ENCODE measurements at places on chromosomes 7 and 10.

DNA sequence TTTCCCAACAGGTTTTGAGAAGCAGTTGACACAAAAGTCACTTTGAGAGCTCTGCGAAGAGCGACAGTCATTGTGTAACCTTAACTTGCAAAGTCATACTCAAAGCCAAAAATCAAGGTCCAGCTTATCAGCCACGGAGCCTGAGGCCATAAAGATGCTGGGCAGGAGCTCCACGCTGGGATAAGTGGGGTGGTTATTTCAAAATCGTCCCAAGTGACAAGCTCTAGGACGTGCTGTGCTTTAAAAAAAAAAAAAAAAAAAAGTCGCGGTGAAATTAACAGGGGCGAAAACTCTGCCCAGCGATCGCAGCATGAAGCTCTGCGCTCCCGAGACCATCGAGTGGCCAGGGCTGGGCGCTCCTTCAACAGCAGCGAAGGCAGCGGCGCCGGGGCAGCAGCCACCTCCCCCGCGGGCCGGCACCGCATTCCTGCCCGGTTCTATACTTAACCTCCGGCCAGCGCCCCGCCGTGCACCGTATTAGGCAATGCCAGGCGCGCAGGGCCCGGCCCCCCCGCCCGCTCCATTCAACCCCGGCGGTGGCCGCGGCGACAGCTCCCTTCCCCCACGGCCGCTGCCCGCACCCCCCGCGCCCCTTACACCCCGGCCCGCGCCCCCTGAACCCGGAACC lies 657 bp downstream of the HACD1 start:
- no peaks in the 10 kb centered on the region for H3K36me3 ChIP-seq
- H3K27me3 ChIP-seq: no peaks in the 10 kb centered on the region
- peak overlapping the region; percentile 59 for H3K4me3 ChIP-seq
- DNase-seq: peak; percentile 90
- peak overlapping the region; percentile 96 for H3K27ac ChIP-seq

GRCh38 chr10:61899069-61899531 lies 2.4 kb upstream of the ARID5B start:
- H3K27ac ChIP-seq: no peak overlapping the region
- H3K27me3 ChIP-seq: peaks cover 2% of the 10 kb centered on the region
- DNase-seq: no peak
- H3K4me3 ChIP-seq: no peak overlapping the region
- peaks cover 5% of the 10 kb centered on the region for H3K4me1 ChIP-seq

- no peaks in the 10 kb centered on the region for H3K36me3 ChIP-seq
- no peak overlapping the region for H3K4me3 ChIP-seq
- H3K27ac ChIP-seq: no peak overlapping the region
- no peaks in the 10 kb centered on the region for H3K27me3 ChIP-seq
These were observed 544.1 kb downstream of the HTR7 start for GRCh38 chr10:90313576-90314325.

DNA sequence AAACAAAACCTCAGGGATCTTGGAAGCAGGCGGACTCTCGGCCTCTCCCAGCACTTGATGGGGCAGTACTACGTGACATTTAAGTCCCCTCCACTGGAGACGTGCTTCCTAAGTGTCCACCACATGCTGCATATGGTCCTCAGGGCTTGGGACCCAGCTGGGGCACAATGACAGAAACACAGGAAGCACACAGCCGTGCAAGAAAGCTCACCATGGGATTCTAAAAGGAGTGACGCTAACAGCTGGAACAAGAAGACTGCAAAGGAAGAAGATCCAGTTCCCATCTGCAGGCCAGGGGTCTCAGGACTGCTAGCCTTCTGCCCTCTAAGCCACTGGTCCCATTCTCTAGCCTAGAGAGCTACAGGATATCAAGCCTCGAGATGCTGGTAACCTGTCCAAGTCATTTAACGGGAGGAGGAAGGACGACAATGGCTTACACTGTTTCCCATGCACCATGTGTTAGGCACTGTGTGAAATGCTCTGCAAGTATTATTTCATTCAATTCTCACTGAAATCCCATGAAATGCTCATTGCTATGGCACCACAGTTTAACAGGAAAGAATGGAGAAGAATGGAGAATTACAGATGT lies 61.1 kb downstream of the KCNMA1 start:
- H3K36me3 ChIP-seq: no peaks in the 10 kb centered on the region
- no peaks in the 10 kb centered on the region for H3K4me1 ChIP-seq
- no peak overlapping the region for H3K4me3 ChIP-seq

DNA sequence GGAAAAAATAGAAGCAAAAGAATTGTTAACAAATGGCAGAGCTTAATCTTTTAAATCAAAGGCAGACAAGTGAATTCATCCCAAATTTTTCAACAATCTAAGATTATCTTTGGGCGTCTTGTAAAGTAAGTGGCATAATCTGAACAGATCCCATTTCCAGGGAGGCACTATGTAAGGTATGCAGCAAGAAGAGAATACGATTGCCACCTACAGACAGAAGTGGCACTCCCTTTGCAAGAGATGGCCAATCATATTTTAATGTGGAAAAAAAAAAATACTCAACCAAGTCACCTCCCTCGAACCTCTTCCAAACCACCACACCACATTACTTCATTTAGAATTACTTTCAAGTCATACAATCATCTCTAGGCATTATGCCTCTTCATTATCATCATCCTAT lies 4.0 kb downstream of the GFRA1 start:
- no peaks in the 10 kb centered on the region for H3K36me3 ChIP-seq
- H3K27me3 ChIP-seq: peaks cover 19% of the 10 kb centered on the region
- H3K4me1 ChIP-seq: no peaks in the 10 kb centered on the region
- no peak overlapping the region for H3K4me3 ChIP-seq
- H3K27ac ChIP-seq: no peak overlapping the region
- no peak for DNase-seq

DNA sequence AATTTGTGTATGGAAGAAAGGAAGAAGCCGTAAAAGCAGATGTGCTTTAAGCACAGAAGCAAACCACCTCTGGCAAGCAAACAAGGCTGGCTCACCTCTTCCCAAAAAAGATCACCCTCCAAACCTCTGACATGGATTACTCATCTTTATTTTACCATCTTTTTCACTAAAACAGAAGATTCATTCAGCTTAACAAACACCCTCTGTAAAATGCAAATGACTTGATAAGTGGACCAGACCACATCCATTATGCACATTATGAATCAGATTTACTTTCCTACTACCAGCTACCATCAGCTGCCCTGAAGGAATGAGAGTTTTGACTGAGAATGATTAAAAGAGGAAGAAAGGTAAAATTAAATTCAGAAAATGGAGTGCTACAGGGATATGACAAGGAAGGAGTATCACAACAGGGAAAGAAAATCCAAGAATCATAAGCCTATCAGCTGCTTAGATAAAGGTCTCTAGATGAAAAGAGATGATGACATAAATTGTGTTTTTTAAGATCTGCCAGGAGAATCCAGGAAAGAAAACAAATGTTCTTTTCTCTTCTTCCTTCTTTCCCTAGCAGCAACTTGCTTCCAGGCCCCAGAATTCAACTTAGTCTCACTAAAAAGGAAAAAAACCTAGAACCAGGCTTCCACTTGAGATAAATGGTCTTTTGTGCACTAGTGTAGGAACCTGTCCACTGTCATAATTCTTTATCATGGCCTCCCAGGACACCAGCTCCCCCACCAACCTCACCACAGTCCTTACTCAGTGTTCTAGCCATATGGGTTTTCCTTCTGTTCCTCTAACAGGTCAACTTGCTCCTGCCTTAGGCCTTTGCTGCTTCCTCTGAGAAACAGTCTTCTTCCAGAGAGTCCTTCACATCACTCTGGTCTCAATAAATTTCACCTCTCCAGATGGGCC lies 47.4 kb downstream of the JAZF1 start:
- H3K36me3 ChIP-seq: no peaks in the 10 kb centered on the region
- no peak overlapping the region for H3K27ac ChIP-seq
- no peaks in the 10 kb centered on the region for H3K27me3 ChIP-seq
- peaks cover 6% of the 10 kb centered on the region for H3K4me1 ChIP-seq

DNA sequence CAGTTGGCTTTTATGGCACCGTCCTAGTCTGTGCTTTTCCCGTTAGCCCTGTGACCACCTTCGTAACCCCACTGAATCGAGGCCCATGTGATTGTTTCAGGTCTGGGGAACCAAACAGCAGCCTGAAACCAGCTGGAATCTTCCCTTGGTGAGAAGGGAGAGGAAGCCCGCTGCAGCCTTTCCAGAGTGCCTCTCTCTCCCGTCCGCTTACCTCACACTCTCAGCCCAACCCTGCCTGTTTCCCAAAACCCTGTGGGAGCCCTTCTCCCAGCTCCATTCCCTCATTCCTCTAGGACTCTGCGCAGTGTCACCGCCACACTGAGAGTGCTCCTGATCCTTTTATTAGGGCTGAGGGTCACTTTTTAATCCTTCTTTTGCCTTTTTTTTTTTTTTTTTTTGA lies 139.6 kb downstream of the WDR37 start:
- no peaks in the 10 kb centered on the region for H3K27me3 ChIP-seq
- no peak overlapping the region for H3K4me3 ChIP-seq
- peaks cover 2% of the 10 kb centered on the region for H3K4me1 ChIP-seq
- no peak overlapping the region for H3K27ac ChIP-seq
- DNase-seq: peak; percentile 65

Measured in mesendoderm (in vitro differentiated cells).